ENCODE measurements at places on chromosomes 12 and 14.

DNA sequence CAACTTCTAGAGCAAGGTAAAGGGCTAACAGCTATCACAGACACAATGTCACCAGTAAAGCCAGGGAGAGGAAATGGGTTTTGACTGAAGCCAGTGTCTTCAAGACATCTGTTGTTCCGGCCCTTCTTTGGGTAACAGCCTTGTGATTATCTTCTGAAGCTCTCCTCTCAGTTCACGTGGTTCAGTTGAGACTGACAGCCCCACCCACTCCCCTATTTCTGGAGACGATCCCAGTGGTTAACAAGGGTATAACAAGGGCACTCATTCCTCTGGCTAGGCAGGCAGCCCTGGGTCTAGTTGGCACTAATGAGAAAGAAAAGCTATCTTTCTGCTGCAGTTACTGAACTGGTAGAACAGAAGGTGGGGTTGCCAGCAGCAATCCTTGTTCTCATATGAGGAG, 6.9 kb downstream of the GNPTAB start:
- peak; percentile 18 for DNase-seq

GRCh38 chr14:43172899-43173548, 1334.1 kb downstream of the FSCB start:
- no peak for DNase-seq

DNA sequence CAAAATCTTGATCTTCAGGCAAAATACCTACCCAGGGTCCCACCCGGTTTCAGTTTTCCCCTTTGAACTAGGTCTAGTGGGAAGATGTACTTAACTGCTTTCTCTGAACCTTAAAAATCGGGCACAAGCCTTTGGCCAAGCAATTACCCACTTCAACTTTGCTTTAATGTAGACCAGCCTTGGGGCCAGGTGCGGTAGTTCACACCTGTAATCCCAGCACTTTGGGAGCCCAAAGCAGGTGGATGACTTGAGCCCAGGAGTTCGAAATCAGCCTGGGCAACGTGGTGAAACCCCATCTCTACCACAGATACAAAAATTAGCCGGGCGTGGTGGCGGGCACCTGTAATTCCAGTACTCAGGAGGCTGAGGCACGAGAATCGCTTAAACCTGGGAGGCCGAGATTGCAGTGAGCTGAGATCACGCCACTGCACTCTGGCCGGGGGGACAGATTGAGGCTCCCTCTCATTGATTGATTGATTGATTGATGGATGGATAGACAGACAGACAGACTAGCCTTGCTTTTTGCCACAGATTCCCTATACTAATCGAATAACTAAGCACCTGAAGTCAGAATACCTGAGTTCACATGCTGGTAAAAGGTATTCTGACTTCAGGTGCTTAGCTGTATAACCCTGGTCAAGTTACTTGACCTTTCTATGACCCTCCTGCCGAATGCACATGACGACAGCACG, 1.9 kb downstream of the CLIP1 start:
- no peak for DNase-seq

DNA sequence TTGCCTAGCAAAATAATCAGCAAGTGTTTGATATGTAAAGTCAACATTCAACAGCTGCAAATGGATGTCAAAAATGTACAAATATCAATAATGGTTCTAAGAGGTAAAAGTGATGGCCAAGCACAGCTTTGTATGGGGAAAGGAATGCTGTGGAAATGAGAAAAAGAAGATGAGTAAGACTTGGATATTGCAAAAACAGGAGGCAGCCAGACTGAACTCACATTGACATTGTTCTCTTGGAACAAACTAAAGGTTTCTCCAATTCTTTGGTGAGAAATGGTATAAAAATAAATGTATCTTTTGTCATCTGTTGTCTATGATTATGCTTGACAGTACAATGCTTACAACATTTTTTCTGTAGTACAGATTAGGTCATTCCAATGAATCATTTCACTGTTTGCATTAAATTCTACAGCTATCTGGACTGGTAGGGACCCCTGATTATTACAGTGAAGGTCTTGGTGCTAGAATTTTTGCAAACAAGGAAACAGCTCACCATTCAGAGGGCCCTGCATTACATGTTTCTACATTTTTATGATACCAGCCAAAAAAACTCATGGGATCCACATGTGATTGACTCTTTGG, 465.7 kb downstream of the NOVA1 start:
- no peak for DNase-seq

DNA sequence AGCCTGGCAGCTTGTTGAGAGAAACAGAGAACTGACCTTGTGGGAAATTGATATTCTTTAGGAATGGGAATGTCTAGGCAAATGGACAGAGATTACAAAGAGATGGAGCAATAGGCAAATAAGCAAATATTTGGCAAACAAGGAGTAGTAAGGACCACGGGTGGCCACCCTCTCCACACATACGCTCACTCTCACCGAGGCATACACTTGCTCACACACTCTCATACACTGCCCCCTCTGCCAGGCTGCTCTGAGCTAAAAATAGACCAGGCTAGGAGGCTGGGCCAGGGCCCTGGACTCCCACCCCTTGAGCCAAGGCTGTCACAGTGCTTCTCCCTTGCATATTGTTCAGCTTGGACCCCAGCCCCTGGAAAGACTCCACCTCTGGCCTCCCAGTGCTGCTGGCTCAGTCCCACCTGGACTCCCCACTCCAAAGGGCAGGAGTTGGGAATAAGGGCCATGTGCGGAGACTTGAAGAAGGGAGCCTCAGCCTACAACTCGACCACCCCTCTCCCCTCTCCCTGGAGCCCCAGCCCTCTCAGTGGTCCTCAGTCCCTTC, 1.1 kb downstream of the PPP1R1A start:
- DNase-seq = no peak

GRCh38 chr14:24954700-24955037, 95.3 kb downstream of the STXBP6 start:
- DNase-seq = no peak

GRCh38 chr12:89179983-89180382, 172.3 kb downstream of the DUSP6 start:
- DNase-seq = peak; percentile 55

DNA sequence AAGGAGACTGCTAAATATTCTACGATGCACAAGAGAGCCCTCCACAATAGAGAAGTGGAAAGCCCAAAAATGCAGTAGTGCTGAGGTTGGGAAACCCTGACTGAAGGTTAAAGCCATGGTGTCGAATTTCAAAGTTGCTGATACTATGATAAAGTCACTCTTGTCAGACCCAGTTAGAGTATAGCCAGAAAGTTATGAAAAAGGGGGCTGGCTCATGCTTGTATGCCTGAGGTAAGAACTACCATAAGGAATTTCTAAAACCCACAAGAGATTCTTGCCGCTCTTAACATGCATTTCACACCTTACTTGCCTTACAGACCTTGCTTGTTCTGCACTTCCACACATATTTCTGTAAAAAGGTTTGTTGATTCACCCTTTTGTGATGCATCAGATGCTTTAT, 184.6 kb downstream of the SLC6A15 start:
- DNase-seq = no peak

- peak; percentile 16 for DNase-seq
Measured at GRCh38 chr12:80829767-80830166, 108.0 kb downstream of the LIN7A start.

GRCh38 chr12:5441497-5442236, 9.8 kb downstream of the NTF3 start:
- DNase-seq = peak; percentile 89

DNA sequence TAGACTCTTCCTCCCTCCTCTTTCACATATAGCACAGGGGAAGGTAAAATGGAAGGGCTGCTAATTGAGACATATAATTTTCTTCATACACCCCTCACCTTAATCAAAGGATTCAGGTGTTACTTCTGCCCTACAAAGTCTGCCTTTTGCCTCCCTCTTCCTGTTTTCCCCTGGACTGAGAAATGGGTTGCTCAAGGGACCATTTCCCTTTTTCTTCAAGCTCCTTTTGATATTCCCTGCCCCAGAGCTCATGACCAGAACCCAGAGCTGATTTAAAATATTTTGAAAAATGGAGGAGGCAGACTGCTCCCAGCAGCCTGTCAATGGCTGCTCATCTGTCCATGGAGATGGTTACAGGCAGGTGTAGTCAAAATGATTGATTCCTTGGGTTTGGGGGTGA, 6.3 kb upstream of the PIP4K2C start:
- DNase-seq = no peak

- peak; percentile 35 for DNase-seq
Measured at GRCh38 chr12:120286768-120287490, 4.8 kb downstream of the RNU4-2 start.

GRCh38 chr12:69821456-69822159, 3.4 kb upstream of the MYRFL start:
- DNase-seq = peak; percentile 89

- DNase-seq = no peak
Measured at GRCh38 chr12:27347779-27348178, 15.1 kb downstream of the BMAL2 start.

DNA sequence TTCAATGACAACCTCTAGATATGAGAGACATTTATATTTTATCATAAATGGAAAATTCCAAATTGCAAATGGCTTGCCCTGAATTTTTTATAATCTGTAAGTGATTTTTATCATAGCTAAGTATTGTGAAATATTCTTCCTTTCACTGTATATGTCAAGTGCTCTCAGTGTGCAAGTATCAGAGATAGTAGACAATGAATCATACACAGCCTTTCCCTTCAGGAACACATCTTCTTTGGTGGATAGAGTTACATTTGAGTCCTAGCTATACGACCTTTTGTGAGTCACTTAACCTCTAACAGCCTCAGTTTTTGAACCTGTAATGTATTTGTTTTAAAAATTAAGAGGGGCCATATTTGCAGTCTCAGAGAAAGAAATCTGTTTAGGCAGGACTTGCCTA, 350.7 kb upstream of the SEL1L start:
- DNase-seq = no peak

- DNase-seq = no peak
Measured at GRCh38 chr12:40015345-40015744, 90.5 kb downstream of the SLC2A13 start.

- DNase-seq = peak; percentile 43
Measured at GRCh38 chr12:60501124-60501729, 905.4 kb downstream of the SLC16A7 start.

DNA sequence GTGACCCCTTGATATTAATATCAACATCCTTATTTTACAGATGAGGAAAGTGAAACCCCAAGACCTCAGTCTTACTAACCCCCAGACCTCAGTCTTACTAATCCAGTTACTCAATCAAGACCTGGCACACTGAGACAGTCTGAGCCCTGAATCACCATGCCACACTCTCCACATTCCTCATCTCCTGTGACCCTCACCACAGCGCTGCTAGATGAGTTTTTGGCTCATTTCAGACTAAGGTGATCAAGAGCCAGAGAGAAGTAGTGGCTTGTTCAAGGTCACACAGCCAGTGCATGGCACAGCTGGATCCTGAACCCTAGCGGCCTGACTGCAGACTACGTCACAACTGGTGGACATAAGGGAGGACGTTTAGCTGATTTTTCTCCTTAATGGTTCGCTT, 579.2 kb downstream of the BCL11B start:
- no peak for DNase-seq

DNA sequence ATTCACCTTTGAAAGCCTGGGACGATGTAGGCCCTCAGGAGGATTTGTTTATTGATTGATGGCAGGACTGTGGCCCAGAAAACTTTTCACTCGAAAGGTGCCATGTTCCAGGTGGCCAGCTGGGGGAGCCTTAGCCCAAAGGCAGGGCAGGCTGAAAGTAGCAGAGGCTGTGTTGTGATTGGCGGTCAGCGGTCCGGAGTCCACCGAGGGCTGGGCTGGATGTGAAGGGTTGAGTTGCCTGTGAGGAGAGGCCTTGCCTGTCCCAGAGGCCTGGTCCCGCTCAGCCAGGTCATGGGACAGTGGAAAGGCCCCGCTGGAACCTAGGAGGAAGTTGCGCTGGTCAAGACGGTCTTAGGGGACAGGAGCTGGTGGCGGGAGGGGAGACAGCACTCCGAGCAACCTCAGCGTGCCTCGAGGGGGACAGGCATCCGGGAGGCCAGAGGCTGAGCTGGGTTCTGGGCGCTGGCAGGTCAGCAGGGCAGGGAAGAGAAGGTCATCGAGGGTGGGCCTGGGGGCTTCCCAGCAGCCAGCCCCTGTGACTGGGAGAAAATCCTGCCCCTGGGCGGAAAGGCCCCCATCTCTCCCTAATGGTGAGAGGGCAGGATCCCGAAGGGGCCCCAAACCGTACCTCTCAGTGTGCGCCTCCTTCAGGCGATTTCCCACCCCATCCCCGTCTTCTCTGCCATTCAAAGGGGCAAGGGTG, 26.3 kb downstream of the CMA1 start:
- peak; percentile 2 for DNase-seq

DNA sequence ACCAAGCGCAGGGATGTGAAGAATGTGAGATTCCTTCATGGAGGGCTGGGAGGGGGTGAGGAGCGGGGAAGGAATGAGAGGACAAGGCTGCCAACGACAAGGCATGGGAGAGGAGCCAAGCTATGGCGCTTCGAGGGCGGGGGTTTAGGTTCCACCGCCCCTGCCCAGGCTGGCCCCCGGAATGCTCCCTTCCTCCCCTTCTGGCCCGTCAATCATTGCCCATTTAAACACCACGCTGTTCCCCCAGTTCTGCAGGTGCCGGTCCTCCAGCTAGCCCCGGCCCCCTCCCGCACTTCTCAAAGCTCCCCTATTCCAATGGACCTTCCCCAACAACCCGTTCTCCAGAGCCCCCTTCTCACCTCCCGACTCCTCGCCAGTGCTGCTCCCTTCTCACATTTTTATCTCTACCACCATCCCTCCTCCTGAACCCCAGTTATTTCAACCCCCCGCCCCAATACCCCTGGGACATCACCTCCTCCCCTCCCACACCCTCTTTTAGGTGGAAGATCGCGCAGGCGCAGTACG, 428 bp downstream of the RNF41 start:
- DNase-seq = peak; percentile 91

GRCh38 chr12:125773033-125773640, 707.9 kb downstream of the AACS start:
- DNase-seq = no peak

- DNase-seq = no peak
Measured at GRCh38 chr14:56367416-56367815, 212.2 kb upstream of the TMEM260 start.

DNA sequence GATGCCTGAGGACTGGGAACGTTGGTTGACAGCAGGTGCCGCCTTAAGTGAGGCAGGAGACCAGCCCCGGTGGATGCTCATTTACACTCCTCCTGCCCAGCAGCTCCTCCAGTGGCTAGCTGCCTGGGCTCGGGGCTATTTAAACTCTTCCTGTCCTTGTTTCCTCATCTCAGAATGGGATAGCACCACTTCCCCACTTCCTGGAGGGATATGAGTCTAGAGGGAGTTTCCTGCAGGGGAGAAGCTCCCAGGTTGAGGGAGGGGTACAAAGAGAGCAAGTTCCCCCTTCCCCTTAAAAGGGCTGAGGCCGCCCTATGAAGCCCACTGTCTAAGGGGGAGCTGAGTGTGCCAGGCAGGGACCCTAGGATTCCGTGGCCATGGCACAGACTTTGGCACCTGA, 311.2 kb downstream of the AACS start:
- DNase-seq = no peak

DNA sequence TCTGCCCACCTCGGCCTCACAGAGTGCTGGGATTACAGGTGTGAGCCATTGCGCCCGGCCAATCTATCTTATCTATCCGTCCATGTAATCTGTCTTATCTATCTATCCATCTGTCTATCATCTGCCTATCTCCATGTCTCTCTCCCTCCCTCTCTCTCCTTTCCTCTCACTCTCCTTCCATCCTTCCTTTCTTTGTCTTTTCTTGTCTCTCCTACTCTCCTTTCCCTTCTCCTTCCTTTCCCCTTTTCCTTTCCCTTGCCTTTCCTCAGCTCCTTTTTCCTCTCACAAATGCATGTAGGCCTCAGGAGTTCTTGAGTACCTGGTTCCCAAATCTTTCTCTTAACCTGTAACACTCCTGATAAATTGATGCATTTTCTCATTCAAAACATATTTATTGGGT, 89.3 kb upstream of the WSCD2 start:
- DNase-seq = no peak

- DNase-seq = peak; percentile 65
Measured at GRCh38 chr14:76938092-76938500, 90.4 kb downstream of the IRF2BPL start.
